Pancreas (tissue), 10 donors: ENCODE measurements at places on chromosomes 12 and 14.

GRCh38 chr12:128829861-128830504 is 6.2 kb upstream of the SLC15A4 start:
- H3K27ac ChIP-seq: no peak overlapping the region
- no peaks in the 10 kb centered on the region for H3K4me1 ChIP-seq
- DNase-seq: no peak

- DNase-seq: no peak
- no peak overlapping the region for H3K27ac ChIP-seq
- no peaks in the 10 kb centered on the region for H3K4me1 ChIP-seq
- no peak overlapping the region for H3K4me3 ChIP-seq
- no peaks in the 10 kb centered on the region for H3K27me3 ChIP-seq
- no peaks in the 10 kb centered on the region for H3K36me3 ChIP-seq
Observed at GRCh38 chr12:106254724-106255123, 6.9 kb upstream of the CKAP4 start.

DNA sequence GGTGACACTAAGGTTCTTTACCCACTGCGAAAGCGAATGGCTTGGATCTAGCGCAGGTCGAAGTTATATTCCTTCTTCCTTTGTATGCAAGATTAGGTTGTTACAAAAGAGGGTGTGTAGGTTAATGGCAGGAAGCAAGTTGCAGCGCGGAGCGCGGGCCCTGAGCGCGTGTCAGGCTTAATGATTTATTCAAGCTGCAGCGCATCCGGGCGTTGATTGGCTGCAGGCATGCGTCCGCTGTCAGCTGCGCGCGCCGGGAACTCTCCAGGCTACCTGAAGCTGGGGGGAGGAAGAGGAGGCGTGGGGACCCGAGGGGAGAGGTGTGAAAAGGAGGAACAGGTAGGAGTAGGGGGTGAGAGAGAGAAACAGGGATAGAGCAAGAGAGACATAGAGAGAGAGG is 7.4 kb downstream of the ASCL1 start:
- no peak for DNase-seq
- no peaks in the 10 kb centered on the region for H3K36me3 ChIP-seq
- no peaks in the 10 kb centered on the region for H3K4me1 ChIP-seq
- no peaks in the 10 kb centered on the region for H3K27me3 ChIP-seq

- no peaks in the 10 kb centered on the region for H3K4me1 ChIP-seq
- no peak overlapping the region for H3K4me3 ChIP-seq
- H3K27me3 ChIP-seq: no peaks in the 10 kb centered on the region
- no peaks in the 10 kb centered on the region for H3K36me3 ChIP-seq
Observed at GRCh38 chr14:56996721-56997399, 186.6 kb upstream of the OTX2 start.

GRCh38 chr14:84819528-84819927 is 710.4 kb upstream of the FLRT2 start:
- H3K4me1 ChIP-seq: no peaks in the 10 kb centered on the region
- no peak overlapping the region for H3K4me3 ChIP-seq
- H3K27me3 ChIP-seq: no peaks in the 10 kb centered on the region
- H3K27ac ChIP-seq: no peak overlapping the region
- no peak for DNase-seq
- no peaks in the 10 kb centered on the region for H3K36me3 ChIP-seq

GRCh38 chr14:51360592-51360991 is 120.5 kb downstream of the TMX1 start:
- H3K4me1 ChIP-seq: no peaks in the 10 kb centered on the region
- H3K27me3 ChIP-seq: no peaks in the 10 kb centered on the region
- H3K36me3 ChIP-seq: no peaks in the 10 kb centered on the region
- no peak overlapping the region for H3K27ac ChIP-seq
- no peak overlapping the region for H3K4me3 ChIP-seq

- H3K27ac ChIP-seq: no peak overlapping the region
- H3K27me3 ChIP-seq: no peaks in the 10 kb centered on the region
- H3K4me3 ChIP-seq: no peak overlapping the region
- no peak for DNase-seq
Observed at GRCh38 chr12:80710727-80711449, 3.5 kb downstream of the MYF6 start.

GRCh38 chr14:86796221-86797074 is 1196.5 kb downstream of the GALC start:
- H3K27ac ChIP-seq: no peak overlapping the region
- H3K4me3 ChIP-seq: no peak overlapping the region
- H3K36me3 ChIP-seq: no peaks in the 10 kb centered on the region
- H3K4me1 ChIP-seq: peaks cover 5% of the 10 kb centered on the region
- no peak for DNase-seq
- no peaks in the 10 kb centered on the region for H3K27me3 ChIP-seq

DNA sequence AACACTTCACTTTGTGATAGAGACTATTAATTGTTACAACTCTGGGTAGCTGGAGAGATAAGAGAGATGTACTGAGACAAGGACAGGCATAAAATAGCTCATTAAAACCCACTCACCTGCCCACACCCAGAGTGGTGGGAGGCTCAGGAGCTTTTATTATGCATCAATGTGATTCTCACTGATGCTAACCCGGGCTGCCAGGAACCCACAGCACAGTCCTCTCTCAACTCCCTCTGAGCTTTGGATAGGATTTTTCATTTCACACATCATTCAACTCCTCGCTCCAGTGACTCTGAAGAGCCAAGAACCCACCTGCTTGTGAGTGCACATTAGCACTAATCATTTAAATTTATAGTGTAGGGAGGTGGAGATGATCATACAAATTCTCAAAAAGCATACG is 827.9 kb downstream of the FLRT2 start:
- H3K27ac ChIP-seq: no peak overlapping the region
- H3K27me3 ChIP-seq: no peaks in the 10 kb centered on the region
- no peaks in the 10 kb centered on the region for H3K4me1 ChIP-seq
- H3K36me3 ChIP-seq: no peaks in the 10 kb centered on the region
- no peak for DNase-seq
